ENCODE measurements at places on chromosomes 5 and 9. TPM values are rescaled to one million over a fixed set of nuclear protein-coding genes. Genes with fewer than 3 reads are reported as not detected.

Gene FBXO10
- 14.0 TPM for total RNA-seq

Gene SHOC1
- 0.25 TPM for total RNA-seq

Gene INSL6
- total RNA-seq: not detected

Gene FGFR4
- total RNA-seq: 12.0 TPM

Gene CA9
- 0.98 TPM for total RNA-seq

Gene ZBTB5
- total RNA-seq: 17.9 TPM

Gene SPATA31D3
- not detected for total RNA-seq

Gene IFNA21
- total RNA-seq: not detected

Gene MTAP
- total RNA-seq: 19.9 TPM

Gene ARHGEF28
- 41.0 TPM for total RNA-seq

Gene AHRR
- 11.3 TPM for total RNA-seq

Gene SMIM3
- total RNA-seq: 46.7 TPM

Gene ORM2
- not detected for total RNA-seq

Gene TAF11L5
- total RNA-seq: not detected

Gene TBCA
- 142 TPM for total RNA-seq

Gene IL3
- total RNA-seq: not detected

Gene POLK
- 31.4 TPM for total RNA-seq

Gene GNA14
- total RNA-seq: 11.0 TPM

Gene RAB3C
- 2.5 TPM for total RNA-seq

Gene DNAH5
- total RNA-seq: 0.49 TPM

Gene ACOT12
- not detected for total RNA-seq

Gene WDR41
- total RNA-seq: 40.3 TPM

Gene POU5F2
- total RNA-seq: 3.2 TPM

Gene HSDL2
- total RNA-seq: 25.8 TPM

Gene SUSD3
- total RNA-seq: 25.0 TPM

Gene LRRTM2
- 1.2 TPM for total RNA-seq

Gene ACER2
- total RNA-seq: 3.9 TPM

Gene BAAT
- total RNA-seq: not detected

Gene GABRA1
- total RNA-seq: not detected

Gene ABLIM3
- 50.8 TPM for total RNA-seq

Gene TCERG1
- 75.4 TPM for total RNA-seq

Gene TMEM215
- not detected for total RNA-seq

Gene CRB2
- total RNA-seq: not detected

Gene PCDHB9
- total RNA-seq: 3.7 TPM

Gene PCDHB11
- 2.2 TPM for total RNA-seq

Gene LRRC19
- not detected for total RNA-seq

Gene TAS2R1
- total RNA-seq: not detected

Gene SLF1
- 19.9 TPM for total RNA-seq

Gene FRMPD1
- 0.98 TPM for total RNA-seq

Measured in vagina (tissue), 2 donors.